ENCODE measurements at places on chromosomes 2 and 18.

DNA sequence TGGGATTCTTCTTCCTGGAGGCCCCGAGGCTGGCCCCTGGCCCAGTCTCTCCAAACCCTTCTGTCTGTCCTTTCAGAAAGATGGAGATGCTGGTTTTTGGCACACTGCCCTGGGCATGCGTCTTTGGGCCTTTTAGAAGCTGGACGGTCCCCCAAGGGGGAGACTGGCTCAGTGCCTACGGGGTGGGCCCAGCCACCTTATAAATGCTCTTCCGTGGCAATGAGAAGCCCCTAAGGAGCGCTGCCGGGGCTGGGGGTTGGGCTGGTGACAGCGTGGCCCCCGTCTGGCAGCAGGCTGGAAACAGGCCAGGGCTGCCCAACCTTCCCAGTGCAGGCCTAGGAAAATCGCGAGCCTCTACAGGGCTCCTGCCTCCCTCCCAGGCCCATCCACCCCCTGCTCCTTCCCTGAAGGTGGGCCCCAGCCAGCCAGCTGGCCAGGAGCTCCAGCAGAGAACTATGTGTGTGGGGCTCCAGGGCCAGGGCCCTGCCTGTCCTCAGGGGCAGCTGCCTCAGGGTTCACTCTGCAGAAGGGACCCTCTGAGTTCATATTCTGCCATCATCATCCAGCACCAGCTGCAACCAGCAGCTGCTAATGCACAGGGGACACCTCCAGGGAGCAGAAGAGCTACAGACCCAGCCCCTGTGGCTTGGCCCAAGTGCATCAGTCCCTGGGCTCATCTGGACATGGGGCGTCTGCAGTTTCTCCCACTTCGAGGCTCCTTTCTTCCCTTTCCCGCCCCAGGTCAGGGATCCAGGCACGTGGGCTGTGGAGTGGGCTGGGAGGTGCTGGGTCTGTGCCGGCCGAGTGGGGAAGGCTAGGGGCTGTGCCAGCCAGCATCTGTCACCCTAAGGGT lies 107.6 kb upstream of the OTOS start:
- DNase-seq = no peak

DNA sequence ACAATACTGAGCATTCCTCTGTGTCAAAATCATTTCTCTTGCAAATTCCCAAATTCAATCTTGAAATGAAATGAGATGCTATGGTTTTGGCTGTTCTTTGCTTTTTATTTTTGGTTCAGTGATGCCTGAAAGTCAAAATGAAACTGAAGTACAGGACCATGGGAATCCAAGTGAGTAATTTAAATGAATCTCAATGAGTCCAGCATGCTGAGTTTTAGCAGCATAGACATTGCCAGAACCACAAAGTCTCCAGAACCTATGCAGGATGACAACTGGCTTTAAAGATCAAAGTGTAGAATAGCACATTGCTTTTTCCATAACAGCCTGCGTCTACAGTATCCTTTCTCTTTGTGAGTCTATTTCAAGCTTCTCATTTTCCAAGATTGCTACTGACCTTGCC lies 1050.7 kb upstream of the PIK3C3 start:
- no peak for DNase-seq

DNA sequence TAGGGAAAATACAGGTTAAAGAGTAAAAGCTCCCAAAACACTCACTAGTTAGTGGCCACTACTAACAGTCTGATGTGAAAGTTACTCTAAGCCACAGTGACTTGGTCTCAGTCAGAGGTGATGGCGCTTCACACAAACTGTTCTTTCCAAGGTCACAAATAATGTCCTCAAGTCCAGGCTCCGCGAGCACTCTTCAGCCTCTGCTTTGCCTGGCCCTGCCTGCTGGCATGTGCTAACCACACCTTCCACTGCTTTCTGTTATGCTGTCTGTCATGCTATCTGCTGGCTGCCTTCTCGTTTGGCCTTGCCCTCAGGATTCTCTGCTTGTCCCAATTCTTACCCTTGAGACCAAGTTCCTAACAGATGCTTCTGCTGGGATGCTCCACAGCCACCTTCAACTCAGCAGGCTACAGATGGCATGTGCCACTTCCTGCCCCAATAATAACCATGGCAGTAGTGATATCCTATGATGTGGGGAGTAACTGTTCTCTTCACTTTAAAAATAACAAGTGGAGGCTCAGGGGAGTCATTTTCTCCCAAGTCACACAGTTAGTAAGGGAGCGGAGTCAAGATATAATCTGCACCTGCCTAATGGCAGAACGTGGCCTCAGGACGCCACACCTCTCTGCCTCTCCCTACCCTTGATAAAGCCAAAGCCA lies 75.7 kb downstream of the ZAP70 start:
- no peak for DNase-seq

DNA sequence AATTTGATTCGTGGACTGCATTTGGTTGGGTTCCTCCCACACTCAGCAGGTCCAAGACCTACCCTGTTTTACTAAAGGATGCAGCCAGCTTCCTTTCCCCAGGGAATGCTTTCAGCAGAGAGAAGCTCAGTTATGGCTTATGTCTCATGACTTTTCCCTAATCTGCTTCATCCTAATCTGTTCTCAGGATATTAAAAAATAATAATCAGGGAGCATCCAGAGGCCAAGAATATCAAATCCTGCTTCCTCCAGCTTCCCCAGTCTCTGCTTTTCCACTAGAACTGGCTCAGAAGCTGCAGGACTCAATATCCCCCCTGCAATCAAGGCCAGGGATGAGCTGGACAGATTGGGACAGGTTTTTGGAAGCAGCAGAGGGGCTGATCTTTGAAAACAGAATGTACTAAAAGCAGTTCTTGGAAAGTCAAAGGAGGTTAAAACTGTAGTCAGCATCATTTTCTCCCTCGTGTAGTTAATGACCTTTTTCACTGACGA lies 326.9 kb upstream of the TNP1 start:
- no peak for DNase-seq

- DNase-seq = no peak
Observed at GRCh38 chr2:220892018-220892634, 680.0 kb downstream of the EPHA4 start.

DNA sequence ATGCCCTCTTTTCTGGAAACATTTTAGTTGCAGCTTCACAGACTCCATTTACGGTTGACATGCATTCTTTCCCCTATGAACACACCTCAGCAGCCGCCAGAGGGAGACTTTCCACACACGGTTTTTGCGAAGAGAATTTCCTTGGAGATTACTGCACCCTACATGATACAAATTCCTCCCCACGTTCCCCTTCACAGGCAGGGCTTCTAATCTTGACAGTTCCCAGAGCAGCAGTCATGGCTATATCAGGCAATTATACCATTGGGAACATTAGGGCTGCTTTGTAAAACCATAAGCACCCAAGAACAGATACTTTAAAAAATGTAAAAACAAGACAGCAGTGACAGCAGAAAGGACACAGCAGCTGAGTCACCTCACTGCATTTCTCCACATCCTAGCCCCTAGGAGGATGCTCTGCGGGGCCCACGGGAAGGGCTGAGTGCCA lies 253.8 kb downstream of the TGIF1 start:
- DNase-seq = peak; percentile 44

DNA sequence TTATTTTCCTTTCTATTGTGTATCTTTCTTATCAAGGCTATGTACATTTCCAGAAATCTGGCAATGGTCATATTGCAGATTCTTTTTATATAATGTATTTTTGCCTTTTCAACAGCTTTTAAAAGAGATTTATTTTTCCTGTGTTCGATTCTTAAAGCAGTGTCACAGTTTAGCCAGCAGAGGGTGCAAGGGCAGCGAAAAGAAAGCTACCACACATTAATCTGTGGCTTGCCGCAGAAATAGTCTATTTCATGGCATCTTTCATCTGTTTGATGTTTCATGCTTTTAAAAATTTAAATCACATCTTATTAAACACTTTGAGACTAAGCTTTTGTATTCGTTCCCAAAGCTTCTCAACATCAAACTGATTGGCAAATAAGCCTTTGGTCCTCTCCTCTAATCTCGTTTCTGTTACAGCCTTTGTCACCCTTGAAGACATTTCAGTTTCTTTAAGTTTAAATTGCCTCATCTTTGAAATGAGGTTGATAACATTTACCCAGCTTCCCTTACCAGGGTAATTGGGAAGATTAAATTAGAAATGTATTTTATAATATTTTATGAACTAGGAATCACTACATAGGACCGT lies 73.3 kb downstream of the PIK3C3 start:
- no peak for DNase-seq

DNA sequence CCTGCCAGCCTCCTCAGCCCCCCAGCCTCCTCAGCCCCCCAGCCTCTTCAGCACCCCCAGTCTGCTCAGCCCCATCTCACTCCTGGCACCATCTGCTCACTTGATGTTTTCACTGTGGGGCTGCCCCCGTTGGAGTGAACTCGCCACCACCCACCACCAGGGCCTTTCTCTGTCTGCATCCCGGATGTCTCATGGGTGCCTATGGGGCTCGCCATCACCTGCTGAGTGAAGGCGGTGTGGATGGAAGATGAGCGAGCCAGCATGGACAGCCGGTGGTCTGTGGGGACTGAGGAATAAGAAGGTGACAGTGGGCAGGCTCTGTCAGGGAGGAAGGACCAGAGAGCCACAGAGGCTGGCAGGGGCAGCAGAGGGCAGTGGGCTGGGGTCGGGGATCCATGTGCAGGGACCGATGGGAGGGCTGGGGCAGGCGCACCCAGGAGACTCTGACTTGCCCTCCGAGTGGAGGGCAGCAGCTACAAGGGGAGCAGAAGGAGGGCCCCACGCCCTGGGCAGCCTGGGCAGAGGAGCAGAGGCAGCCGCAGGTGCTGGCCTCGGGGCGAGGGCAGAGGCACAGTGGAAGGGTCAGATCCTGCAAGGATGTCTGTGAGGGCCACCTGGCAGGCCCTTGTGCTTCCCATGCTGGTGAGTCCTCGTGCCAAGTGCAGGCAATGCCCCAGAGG lies 74.7 kb upstream of the ODC1 start:
- DNase-seq = no peak

- peak; percentile 39 for DNase-seq
Observed at GRCh38 chr2:223725494-223725893, 111.9 kb downstream of the AP1S3 start.

DNA sequence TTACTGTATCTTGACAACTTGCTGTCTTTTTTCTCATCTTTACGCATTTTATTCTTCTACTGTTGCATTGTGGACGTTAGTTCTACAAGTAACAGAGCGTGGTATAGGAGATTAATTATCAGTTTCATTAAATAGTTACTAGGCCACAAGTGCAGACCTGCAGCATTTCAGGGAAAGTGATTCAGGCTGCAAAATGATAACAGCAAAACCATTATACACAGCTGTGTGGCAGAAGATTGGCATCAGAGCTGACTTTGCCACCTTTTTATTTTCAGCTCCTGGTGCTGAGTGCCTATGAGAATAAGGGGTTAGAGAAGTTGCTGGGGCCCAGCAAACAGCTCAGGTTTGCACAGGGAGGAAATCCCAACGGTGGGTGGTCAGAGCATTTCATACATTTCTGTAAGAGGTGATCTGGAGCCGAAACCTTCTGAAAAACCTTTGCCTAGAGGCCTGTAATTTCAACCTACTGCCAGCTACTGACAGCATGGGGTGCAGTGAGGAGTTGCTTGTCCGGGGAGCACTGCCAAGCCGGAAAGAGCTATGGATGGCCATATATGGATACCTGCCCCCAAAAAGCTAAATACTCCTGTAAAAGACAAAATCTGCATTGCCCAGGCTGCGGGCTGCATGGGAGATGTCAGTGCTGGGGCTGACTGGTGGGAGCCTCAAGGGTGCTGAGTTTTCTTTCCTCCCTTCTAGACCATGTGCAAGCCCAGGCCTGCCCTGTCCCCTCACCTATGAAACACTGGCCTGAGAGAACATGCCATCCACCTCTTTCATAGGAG lies 2.7 kb upstream of the CCBE1 start:
- DNase-seq = no peak

GRCh38 chr2:204234879-204235278 lies 298.3 kb downstream of the ICOS start:
- no peak for DNase-seq

- no peak for DNase-seq
Observed at GRCh38 chr2:187554011-187554703, at the start of gene TFPI. Gene TFPI, minus strand, starts transcription at chr2:187554435. Its CDS starts 50,667 bp downstream, at chr2:187503768.

- DNase-seq = no peak
Observed at GRCh38 chr2:150020937-150021673, 433.5 kb upstream of the MMADHC start.

DNA sequence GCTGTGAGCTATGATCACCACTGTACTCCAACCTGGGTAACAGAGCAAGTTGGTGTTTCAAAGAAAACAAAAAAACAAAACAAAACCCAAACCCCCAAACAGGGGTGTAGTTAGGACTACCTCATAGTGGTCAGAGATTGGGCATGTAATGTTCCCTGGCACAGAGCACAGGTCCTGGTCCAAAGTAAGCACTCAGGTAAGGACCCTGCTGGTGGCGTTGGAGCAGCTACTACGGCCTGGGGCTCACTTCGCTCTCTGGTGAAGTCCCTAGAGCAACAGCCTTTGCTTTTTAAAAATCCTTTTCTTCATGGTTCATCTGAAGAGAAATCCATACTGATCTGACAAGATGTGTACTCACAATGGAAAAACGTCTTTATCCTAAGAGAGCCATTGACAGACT lies 130.4 kb downstream of the ZNF236 start:
- DNase-seq = no peak

- DNase-seq = no peak
Observed at GRCh38 chr2:133654949-133655348, 86.7 kb upstream of the NCKAP5 start.

GRCh38 chr18:64165906-64166305 lies 17.0 kb upstream of the LINC00305 start:
- no peak for DNase-seq

DNA sequence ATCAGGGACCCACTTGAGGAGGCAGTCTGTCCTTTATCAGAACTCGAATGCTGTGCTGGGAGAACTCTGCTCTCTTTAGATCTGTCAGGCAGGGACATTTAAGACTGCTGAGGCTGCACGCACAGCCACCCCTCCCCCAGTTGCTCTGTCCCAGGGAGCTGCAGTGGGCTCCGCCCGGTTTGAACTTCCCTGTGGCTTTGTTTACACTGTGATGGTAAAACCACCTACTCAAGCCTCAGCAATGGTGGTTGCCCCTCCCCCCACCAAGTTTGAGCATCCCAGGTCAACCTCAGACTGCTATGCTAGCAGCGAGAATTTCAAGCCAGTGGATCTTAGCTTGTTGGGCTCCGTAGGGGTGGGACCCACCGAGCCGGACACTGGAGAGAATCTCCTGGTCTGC lies 11.8 kb upstream of the LHCGR start:
- no peak for DNase-seq

GRCh38 chr18:773980-774624 lies 37.9 kb downstream of the YES1 start:
- no peak for DNase-seq

GRCh38 chr2:83595121-83595690 lies 863.9 kb downstream of the SUCLG1 start:
- DNase-seq = no peak

DNA sequence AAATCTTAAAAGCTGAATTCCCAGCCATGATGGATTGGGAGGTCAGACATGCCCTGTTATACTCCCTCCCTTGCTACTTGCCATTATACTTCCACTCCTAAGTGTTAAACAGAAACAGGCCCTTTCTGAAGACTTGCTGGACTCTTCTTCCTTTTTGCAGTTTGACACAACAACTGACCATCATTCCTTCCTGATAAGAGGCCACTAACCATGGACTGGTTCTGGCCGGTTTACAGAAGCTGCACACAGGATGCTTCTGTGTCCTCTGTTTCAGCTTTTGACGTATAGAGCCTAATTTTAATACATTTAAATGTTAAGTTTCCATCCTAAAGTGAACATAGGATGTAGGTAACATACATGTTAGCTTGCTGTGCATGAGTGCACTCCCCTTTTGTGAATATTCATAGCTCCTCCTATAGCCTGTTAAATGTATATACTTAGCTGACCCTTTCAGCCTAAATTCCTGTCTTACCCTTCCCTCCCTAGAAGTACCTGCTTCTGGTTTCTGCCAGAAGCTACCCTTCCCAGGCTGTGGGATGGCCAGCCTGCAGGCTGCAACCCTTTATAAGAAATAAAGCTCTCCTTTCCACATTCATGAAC lies 13.2 kb downstream of the FBXO48 start:
- DNase-seq = no peak
